ENCODE measurements at places on chromosomes 2 and 18.

DNA sequence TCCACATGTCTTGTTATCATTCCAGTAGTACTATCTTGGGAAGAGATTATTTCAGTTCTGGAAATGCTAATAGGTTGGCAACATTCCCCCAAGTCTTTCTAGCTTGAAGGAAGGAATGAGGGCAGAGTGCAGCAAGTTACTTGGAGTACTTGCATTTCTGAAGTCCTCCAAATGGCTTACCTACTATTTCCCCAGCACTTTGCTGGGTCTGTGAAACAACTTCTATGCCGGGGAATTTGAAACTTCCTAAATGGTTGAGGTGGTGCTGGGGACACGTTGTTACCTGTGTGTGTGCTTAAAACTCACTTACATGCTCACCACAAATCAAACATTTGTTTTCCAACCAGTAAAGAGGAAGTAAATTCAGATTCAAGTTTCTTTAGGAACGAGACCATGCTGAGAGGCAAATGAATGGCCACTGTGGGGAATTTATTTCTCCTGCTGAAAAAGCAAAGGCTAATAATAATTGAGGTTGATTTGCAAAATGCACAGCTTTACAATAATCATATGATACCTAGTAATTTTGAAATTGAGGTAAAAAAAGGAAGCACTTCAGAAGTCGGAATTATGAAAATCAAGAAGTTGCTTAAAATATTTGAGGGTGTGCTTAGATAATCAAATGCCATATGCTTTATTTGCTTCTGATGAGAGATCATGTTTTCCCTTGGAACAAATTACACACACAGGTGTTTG is 1167.7 kb upstream of the ZEB2 start:
- no peak for DNase-seq

GRCh38 chr2:71932037-71932779 is 215.5 kb downstream of the CYP26B1 start:
- no peak for DNase-seq

DNA sequence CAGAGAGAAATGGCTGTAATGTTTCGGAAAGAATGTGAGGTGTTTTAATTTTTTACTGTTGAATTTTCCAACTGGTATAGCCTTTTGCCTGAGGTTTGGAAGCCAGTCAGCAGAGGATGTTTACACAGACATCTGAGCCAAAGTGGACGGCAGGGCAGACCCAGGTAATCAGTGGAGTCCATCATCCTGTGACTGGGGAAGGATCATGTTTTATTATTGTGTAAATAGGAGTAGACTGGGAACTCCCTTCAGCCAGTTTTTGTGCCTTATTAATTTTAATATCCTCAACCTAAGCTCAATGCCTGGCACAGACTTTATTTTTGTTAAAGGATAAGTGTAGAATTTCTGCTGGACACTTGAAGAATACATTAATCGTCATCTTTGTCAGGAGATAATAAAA is 142.0 kb upstream of the GAREM1 start:
- no peak for DNase-seq

GRCh38 chr18:69948919-69949537 is 1.4 kb upstream of the CD226 start:
- peak; percentile 15 for DNase-seq

DNA sequence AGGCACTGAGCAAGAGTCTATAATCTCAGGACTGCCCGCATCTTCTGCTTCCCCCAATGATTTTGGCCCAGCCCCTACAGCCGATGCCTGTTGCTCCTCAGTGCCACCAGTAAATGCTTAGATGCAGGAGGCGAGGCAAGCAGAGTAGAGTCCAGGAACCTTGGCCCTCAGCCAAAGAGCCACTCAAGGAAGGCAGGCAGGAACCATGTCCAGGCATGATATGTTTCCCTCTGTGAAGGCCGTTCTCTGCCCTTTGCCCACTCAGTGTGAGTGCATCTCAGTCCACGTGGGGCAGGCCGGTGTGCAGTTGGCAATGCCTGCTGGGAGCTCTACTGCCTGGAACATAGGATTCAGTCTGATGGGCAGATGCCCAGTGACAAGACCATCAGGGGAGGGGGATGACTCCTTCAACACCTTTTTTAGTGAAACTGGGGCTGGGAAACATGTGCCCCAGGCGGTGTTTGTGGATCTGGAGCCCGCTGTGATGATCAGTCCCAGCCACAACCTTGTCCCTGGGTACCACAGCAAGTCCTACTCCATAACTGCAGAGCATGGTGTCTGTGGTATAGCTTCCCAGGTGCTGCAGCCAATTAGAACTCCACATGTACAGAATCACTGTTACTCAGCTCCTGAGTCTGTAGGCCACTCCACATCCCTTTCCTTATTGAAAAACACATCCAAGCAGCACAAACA is 9.7 kb upstream of the DNAJB2 start:
- no peak for DNase-seq

DNA sequence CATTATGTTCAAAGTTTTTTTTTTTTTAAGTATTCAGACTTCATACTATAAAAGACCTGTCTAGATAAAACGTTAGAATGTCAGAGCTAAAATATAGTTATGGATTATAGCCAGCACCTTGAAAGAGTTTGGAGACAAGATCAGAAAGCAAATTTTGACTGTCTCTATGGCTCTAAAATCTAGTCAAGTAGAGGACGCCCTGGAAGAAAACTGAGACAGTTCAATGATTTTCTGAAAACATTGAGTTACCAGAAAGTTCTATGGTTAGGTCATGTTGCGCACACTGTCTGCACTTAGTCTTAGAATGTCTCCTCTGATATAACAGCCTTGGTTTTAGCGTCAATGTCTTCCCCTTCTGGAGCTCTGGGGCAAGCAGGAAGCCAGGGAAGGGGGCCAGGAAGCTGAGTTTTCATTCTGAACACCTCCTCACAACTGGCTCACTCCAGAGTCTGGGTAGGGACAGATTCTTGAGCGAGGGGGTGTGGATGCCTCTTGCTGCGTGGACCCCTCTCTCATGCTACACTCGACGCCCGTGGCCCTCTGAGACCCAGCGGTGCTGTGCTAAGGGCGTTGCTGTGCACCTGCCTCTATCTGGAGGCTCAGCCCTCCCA is 99.5 kb downstream of the RNF144A start:
- DNase-seq, result no peak

- no peak for DNase-seq
Measured at GRCh38 chr18:11740461-11740860, 51.4 kb downstream of the GNAL start.

GRCh38 chr2:38778687-38779082 is 675 bp downstream of the GEMIN6 start:
- DNase-seq, result no peak

- DNase-seq, result no peak
Measured at GRCh38 chr2:233974530-233975071, 57.4 kb downstream of the TRPM8 start.

GRCh38 chr2:39503277-39503676 is 66.2 kb upstream of the MAP4K3 start:
- no peak for DNase-seq

DNA sequence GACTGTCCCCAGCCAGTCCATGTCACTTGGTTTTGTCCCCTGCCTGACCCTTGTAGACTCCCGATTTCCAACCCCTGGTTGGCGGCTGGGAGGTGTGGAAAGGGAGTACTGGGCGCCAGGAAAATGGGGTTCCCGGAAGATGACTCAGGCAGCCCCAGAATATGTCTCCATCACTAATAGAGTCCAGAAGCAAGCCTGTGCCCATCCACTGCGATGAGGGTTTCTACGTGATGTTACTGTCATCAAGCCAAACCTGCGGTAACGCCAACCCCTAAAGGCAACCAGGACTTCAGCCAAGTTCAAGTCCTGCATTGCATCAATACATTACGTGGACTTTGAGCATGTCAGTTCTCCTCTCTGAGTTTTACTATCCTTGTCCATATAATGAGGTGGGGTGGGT is 62.0 kb upstream of the TAF1B start:
- no peak for DNase-seq

- no peak for DNase-seq
Measured at GRCh38 chr2:132255714-132256113, 94.0 kb upstream of the ANKRD30BL start.

DNA sequence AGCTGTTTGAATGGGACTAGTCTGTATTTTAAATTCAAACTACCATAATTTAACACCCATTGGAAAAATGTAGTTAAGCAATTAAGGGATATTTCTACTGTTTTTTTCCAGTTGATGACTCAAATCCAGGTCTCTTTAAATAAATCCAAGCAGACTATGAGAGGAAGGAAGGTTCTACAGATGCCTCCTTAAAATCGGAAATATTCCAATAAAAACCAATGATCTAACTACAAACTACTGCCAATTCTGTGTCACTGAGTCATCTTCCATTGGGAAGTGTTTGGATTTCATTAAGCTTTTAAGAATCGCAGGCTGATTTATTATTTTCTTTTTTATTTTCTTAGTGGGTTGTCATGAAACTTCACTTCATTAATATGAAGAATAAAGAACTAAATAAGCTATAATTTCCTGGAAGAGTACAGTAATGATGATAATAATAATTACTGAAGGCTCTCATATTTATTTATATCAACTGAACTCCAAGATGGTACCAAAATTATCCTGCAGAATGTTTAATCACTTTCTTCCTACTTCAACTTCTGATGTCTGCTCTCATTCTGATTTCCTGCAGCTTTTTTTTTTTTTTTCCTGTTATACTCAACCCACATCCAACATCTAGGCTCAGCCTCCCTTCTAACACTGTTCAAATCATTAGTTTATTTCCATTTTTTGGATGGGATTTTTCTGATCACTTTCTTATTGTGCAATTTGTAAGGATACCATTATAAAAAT is 166.3 kb upstream of the FN1 start:
- DNase-seq, result no peak

DNA sequence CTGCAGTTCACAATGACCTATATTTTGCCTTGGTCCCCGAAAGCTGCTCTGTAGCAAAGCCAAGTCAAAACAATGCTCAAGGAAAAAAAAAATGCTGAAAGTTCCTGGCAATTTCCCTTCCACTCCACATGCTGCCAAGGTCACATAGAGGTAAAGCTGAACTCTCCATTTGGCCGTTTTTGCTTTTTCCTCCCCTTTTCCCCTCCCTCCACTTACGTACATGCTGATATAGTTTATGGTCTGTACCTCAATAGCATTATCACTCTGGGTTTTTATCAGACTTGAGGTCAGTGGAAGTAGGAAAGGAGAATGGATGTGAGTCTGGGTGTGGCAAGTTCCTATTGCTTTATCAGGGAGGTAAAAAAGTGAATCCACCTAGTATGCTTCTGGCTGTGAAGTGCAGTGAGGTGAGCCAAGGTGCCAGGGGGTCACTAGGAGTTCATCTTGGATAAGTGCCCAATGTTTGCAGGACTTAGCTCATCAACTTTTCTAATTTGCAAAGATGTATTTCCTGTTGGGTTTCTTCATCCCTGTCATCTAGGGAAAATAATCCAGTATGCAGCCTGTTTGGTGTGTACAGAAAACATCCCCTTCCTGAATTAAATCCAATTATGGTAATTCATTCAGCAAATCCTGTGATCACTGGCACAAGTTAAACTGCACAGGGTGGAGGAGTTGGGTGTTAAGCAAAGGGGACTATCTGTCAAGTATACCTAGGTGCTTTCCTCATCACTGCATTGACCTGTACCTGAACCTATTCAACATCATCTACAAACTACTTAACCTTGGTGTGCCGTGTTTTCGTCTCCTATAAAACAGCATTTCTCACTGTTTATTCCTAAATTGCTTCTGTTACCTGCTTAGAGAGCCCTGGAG is 124.3 kb upstream of the CYP26B1 start:
- DNase-seq, result no peak

- DNase-seq, result no peak
Measured at GRCh38 chr18:50189160-50189559, 5.8 kb downstream of the MYO5B start.

DNA sequence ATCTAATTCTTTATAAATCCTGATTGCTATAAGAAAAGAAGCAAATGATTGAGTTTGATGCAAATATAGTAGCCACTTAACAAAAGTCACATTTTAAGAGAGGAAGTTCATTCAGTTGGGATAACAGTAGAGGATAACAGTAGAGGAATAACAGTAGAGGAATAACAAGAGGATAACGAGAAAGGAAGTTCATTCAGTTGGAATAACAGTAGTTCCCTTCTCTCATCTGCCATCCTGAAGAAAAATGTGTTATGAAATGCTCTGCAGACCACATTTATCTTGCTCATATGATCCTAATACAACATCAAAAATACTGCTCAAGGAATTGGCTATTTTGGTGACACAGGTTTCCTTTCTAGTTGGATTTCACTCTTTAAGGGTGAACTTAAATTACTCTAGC is 105.3 kb upstream of the UNC80 start:
- no peak for DNase-seq

- no peak for DNase-seq
Measured at GRCh38 chr18:5543773-5544389, at the start of gene EPB41L3. Gene EPB41L3 (minus strand): TSS chr18:5543997. CDS start chr18:5489183, 54,814 bp downstream.

GRCh38 chr2:201859949-201860348 is 53.6 kb downstream of the CDK15 start:
- DNase-seq, result no peak

- DNase-seq, result no peak
Measured at GRCh38 chr18:59721931-59722330, 24.7 kb upstream of the CCBE1 start.

GRCh38 chr18:61530681-61531080 is 197.5 kb downstream of the CDH20 start:
- no peak for DNase-seq
